NCI-H187 treated with DMSO at 0.1 percent for 48 hours (cell line): ENCODE measurements at places on chromosomes 2 and 18.

- DNase-seq = no peak
These were observed 11.3 kb upstream of the GBX2 start for GRCh38 chr2:236179236-236180075.

DNA sequence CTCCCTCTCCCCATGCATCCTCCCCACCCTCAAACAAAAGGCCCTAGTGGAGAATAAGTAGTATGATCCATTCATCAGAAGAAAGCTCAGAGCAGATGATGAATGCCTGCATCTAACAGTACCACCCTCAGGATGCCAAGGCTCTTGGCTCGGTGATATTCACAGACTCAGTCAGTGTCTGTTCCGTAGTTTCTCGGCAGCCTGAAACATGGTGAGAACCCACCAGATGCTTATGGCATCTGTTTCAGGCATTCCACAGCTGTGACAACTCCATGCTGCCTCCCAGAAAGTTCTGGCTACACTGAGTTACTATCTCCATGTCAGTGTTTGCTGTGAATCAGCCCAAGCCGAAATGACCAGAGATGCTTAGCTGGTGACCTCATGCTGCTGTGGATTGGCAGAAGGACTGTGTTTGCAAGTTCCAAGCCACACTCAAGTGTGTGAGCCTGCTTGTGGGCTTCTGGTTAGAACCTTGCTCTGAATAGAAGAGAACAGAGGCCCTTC is 83.9 kb downstream of the WDSUB1 start:
- DNase-seq = no peak

DNA sequence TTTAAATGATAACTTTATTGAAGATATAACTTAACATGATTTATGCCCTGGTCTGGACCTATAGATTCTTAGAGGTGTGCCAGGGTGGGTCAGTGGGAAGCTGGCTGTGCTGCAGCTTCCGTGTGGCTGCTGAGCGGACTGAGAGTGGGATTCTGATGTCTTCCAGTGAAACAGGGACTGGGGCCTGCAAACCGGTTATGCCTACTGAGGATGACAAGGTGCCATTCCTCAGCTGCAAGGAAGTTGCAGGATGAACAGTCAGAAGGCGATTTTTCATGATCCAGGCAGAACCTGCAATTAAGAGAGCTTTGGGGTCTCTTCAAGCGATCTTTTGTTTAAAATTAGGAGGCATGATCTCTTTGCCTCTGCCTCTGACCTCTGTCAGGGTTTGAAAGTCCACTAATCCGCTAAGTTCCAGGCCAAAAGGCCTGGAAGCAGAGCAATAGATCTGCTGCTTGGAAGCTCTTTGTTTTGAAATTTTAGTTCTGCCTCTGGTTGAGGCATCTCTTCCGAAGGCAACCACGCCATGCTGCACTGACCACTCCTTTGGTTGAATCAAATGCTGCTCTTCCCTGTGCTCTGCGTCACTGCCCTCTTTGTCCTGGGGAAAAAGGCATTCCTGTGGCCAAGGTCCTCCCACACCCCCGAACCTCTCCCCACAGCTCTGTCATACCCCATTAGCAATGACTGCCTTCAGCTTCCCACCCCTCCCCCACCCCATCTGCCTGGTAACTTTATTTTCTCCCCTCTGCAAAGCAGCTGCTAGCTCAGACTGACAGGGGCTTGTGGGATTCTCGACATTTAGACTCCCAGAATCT is 2.0 kb downstream of the TMEM169 start:
- DNase-seq = peak; percentile 19

GRCh38 chr2:196404276-196404675 is 232.9 kb upstream of the STK17B start:
- DNase-seq = no peak

GRCh38 chr2:191382801-191383200 is 137.6 kb downstream of the MYO1B start:
- no peak for DNase-seq

- DNase-seq = no peak
These were observed 134.5 kb downstream of the PTGR3 start for GRCh38 chr18:75074196-75075015.

DNA sequence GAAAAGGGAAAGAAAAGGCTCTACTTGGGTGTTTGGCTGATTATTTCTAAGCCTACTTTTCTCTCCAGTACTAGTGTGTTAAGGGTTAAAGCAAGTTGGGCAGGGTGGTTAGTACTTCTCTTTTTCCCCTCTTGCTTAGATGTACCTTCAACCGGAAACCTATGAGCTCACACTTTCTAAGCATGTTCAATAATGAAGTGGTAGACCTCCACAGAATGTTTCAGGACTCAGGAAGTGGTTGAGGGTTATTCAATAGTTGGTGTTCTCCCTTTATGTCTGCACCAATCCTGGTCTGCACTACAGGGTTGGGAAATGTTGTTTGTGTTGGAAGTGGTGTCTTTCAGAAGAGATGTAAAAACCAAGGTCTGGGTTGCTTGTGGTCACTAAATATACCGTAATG is 137.1 kb downstream of the ZEB2 start:
- no peak for DNase-seq

DNA sequence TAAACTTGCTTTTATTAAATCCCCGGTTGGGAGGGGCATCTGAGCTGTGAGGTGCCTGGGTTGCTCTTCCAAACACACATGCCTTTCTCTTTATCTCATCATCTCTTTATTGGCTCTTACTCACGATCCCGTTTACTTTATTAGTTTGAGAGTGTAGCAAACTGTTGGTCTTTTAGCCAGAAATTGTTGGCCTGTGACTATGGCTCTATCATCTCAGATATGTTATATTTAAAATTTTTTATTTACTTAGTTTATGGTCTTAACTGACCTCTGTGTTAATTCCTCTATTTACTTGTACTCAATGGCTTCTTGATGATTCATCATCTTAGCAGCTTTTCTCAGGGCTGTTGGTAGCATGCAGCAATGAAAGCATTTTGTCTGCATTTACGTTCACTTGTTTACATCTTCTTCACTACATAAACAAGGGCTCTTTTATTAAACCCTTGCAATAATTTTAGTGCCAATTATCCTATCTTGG is 408.4 kb downstream of the HRH4 start:
- DNase-seq = no peak
